ENCODE measurements at places on chromosomes 13 and 19. TPM values are rescaled to one million over a fixed set of nuclear protein-coding genes. Genes with fewer than 3 reads are reported as not detected.
A peak's percentile ranks its signal among the peaks of the same experiment; 100 is the strongest.

DNA sequence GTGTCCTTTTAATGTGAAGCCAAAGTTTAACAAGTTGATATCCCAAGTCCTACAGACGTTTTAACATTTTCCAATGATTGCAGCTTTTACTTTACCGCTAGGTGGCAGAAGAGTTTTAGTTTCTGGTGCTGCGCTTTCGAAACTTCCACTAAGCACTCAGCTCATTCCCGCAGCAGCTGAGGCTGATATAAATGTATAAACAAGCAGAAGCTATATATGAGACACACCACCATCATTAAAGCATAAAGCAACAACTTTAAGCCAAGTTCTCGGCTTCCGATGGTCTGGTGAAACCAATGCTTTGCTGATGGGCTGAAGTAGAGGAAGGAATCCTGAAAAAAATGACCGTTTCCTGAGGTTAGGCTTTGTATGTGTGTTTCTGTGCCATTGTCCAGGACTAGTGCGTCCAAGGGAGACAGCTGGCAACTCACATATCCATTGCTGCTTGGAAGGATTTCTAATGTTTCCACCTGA lies 753.9 kb downstream of the OLFM4 start:
- DNase-seq: peak; percentile 65

GRCh38 chr13:47413112-47413511 lies 516.3 kb upstream of the HTR2A start:
- DNase-seq: no peak

ZNF730 gene
- total RNA-seq: not detected

PROZ gene
- total RNA-seq: not detected

- DNase-seq: no peak
Observed at GRCh38 chr19:30731591-30731990, 359.4 kb downstream of the ZNF536 start.

OVOL3 gene
- total RNA-seq: not detected

NLRP12 gene
- total RNA-seq: not detected

- DNase-seq: no peak
Observed at GRCh38 chr13:26541678-26542568, 15.6 kb upstream of the WASF3 start.

GRCh38 chr19:50458396-50459066 lies 17.8 kb upstream of the EMC10 start:
- DNase-seq: no peak
